Inflammatory macrophage treated with lipopolysaccharide for 4 hours (primary cell): ENCODE measurements at places on chromosomes 4 and X.

- DNase-seq, result no peak
Observed at GRCh38 chr4:53499791-53500190, 91.5 kb downstream of the LNX1 start.

- peak; percentile 42 for DNase-seq
Observed at GRCh38 chr4:2843941-2844584, 419 bp downstream of the ADD1 start.

DNA sequence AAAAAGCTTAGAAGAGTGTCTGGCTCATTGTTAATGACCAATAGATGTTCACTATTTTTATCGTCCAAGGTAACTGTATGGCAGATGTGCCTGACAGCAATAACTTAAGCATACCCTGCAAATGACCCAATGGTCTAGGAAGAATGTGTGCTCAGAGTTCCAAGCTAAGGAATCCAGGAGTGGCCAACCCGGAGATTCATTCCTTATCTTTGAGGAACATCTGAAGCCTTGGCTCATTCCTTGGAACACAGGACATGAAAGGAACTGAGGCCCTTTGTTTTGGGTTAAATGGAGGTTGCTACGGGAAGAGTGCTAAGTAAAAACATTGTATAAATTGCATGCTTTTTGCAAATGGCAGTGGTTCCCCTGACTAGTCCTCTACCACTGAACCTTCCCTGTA lies 38.9 kb upstream of the EFNB1 start:
- no peak for DNase-seq

DNA sequence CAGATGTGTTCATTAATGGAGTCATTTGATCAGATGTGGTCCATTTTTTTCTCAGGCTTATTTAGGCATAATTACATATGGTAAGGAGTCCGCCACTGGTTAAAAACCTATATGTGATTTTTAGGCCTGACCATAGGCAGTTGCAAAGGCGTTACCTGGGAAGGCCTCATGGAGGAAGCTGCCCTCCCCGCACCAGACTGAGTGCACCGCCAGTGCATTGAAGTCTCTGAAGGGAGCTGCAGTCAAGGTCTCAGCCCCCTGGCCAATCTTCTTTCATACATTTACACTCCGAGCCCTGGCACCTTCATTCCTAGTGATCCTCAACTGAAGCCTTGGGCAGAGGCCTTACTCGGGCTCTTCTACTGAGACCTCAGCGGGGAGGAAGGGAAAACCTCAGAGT lies 898.2 kb upstream of the AGA start:
- DNase-seq, result no peak

DNA sequence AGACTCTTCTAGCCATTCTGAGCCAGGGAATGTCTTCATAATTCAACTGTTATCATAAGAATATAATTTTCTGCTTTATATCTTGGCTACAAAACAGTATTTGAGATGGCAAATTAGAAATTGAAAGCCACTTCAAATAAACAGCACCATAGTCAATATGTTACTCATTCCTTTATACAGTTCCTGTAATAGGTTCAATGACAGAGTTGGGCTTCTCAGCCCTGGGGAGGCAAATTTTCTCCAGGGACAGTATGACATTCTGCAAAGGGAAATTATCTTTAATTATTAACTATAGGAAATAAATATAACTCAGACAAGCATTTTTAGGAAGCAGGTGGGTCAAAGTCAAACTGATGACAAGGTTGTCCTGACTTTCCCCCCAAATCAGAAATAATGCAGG lies 71.9 kb upstream of the RPS6KA6 start:
- no peak for DNase-seq

- DNase-seq, result no peak
Observed at GRCh38 chr4:141132072-141132708, 1.1 kb downstream of the RNF150 start.

- DNase-seq, result no peak
Observed at GRCh38 chrX:136755411-136755810, 25.3 kb downstream of the ARHGEF6 start.

DNA sequence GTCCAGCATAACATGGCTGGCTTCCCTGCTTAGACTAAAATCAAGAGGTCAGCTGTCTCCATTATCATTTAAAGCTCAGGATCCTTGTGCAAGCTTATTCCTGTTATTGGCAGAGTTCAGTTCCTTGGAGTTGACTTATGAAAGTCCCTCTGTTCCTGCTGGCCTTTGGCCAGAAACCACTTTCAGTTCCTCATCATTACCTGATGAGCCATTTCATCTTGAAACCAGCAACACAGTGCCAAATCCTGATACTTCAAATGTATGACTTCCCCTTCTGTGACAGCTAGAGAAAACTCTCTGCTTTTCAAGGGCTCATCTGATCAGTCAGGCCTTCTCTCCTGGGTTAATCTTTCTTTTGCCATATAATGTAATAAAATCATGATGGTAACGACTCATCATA lies 110.6 kb upstream of the FSTL5 start:
- DNase-seq, result peak; percentile 61

DNA sequence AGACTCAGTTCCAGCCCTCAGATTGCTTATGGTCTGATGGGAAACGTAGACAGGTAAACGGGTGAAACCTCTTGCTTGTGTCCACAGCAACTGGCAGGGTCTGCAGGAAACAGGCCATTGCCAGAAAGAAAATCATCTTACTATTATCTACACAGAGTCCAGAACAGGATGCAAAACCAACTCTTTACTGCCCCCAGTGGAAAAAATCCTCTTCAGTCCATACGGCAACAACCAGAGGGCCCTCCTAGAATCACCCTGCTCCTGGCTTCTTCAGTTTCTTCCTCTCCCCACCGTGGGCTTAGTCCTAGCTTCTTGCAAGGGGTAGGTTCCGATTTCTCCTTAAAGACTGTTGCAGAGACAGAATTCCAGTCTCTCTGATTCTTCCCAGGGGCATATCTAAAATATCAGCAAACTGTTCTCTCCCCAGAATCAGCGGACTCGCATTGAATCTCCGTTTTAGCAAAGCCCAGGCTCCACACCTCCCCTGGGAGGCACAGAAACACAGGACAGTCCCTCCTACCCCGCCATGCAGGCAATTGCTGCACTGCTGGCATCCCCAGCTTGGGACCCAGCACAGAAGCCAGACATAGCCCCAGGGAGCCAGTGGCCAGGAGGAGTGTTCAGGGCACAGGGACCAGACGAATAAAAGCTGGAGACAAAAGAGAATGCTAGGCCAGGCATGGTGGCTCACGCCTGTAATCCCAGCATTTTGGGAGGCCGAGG lies 41.0 kb upstream of the SH3RF1 start:
- peak; percentile 66 for DNase-seq

DNA sequence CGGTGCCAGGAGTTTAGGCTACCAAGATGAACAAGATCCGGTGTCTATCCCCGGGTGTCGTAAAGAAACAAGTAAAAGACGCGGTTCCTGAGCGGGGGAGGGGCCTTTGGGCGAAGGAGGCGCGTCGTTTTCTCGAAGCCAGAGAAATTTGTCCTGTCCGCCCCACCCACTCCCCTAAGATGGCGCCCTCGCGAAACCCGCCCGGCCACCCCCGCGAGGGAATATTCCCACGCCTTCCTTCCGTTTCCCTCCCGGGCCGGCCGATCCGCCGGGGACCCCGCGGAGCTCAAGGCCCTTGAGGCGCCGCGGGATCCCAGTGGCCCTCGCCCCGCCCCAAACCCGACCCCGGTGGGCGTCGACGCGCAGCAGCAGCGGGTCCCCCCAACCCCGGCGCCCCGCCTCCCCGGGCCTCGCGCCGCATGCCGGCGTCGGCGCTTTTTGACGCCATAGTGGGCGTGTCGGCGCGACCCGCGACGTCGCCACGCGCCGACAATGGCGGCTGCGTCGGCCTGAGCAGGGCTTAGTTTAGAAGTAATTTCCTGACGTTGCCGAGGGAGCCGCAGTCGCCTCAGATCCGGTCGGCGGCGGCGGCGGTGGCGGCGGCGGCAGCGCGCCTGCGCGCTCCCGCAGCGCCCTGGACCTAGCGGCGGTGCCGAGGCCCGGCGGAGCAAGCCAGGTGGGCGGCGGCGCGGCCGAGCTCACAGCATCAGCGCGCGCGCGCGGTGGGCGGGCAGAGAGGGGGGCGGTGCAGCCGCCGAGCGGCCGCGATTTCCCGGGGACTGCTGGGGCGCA lies 432 bp upstream of the HTATSF1 start:
- peak; percentile 85 for DNase-seq

DNA sequence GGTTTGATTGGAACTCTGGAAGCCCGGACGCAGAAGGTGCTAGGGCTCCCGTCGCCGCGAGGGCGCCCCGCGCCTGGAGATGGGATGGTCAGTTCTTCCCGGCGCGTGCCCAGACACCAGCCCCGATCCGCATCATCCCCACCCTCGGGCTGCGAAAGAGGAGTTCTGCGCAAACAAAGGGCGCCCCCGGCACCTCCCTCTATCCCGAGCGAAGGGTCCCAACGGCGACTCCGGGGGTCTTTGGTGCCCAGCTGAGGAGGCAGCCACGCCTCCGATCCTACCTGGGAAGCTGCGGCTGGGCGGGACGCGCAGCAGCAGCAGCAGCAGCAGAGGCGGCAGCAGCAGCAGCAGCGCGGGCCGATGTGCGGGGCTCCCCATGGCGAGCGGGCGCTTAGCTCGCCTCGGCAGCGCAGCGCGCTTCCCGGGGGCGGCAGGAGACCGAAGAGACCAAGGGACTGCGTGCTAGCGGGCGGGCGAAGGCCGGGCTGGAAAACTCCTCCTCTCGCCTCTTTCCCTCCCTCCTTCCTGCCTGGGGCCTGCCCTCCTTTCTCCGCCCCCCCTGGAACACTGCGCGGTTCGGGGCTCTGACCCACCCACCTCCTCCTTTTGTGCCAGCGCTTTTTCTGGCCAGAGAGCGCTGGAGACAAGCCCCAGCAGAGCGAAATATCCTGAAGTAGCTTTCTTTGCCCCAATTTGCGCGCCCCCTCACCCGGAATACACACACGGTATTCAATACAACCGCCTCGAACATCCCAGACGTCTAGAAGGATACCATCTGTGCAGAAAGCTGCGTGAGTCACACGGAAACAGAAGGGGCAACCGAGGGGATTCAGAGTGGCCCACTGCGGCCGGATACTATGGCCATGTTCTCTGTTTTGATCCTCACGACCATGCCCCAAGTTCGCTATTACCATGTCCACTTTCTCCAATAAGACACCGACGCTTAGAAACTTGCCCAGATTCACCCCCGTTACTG lies at the start of gene SRPX:
Gene SRPX (minus strand): TSS at position 457 of the 976 bp plus-strand sequence. CDS start 79 bp downstream, at position 378.
- no peak for DNase-seq

DNA sequence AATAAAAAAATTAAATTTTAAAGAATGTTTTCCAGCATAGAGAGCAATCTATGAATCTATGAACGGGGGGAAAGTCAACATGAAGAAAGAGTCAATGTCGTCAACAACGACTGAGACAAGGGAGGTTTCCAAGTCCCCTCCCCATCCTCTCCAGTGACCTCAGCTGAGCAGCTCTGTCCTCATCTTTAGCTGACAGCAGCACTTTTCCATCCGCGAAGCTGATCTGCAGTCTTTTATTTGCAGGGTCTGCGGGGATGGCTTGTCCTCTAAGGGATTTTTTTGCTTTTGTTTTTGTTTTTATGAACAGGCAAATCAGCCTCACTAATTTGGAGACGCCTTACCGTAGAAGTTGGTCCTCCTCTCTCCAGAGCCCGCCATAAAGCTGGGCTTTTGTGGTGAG lies 46.5 kb downstream of the PRKX start:
- DNase-seq, result no peak

DNA sequence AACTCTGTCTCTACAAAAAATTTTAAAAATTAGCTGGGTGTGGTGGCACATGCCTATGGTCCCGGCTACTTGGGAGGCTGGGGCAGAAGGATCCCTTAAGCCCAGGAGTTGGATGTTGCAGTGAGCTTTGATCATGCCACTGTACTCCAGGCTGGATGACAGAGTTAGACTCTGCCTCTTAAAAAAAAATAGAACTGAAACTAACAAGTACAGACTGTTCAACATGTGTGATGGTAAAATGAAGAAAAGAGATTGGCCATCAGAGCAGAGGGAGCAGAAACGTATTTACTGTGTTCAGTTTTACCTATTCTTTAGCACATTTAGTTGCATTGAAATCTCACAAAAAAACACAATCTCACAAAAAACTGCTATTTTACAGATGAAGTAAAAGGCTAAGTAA lies 77.9 kb upstream of the NAP1L5 start:
- DNase-seq, result no peak
